Activated T-helper 2 cell treated with anti-CD3 and anti-CD28 coated beads, Interferon-gamma antibody, Interleukin-2, Interleukin-4, amounts not matched to agents 10 μg/mL and 5 μg/mL and 100 μg/mL, durations not matched to agents 14 hours and 24 hours and 36 hours (primary cell): ENCODE measurements at places on chromosomes 3 and 15. TPM values are rescaled to one million over a fixed set of nuclear protein-coding genes. Genes with fewer than 3 reads are reported as not detected.

The CHL1 gene
- not detected in 2 replicates for total RNA-seq

The EFCC1 gene
- 0.11 and 0.32 TPM in 2 replicates for total RNA-seq

The KY gene
- total RNA-seq, result not detected in 2 replicates

DNA sequence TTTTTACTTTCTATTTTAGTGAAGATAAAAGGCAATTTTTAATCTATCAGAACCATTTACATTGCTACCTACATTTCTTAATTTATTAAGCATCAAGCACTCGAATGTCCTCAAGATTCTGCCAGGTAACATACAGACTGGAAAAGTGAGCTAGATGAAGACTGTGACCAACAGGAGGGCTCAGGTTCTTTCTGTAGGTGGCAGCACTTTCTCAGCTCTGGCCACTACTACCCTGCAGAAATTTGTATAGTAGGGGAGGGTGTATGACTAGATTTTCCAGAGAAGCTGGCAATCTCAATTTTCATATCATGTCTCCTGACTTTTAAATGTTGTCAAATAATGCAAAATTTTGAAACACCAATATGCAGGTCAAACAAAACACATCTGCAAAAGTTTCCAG, 165.0 kb upstream of the SUCLG2 start:
- no peaks in the 10 kb centered on the region for H3K4me1 ChIP-seq
- DNase-seq, result no peak
- no peaks in the 10 kb centered on the region for H3K36me3 ChIP-seq
- H3K27ac ChIP-seq, result no peak overlapping the region

DNA sequence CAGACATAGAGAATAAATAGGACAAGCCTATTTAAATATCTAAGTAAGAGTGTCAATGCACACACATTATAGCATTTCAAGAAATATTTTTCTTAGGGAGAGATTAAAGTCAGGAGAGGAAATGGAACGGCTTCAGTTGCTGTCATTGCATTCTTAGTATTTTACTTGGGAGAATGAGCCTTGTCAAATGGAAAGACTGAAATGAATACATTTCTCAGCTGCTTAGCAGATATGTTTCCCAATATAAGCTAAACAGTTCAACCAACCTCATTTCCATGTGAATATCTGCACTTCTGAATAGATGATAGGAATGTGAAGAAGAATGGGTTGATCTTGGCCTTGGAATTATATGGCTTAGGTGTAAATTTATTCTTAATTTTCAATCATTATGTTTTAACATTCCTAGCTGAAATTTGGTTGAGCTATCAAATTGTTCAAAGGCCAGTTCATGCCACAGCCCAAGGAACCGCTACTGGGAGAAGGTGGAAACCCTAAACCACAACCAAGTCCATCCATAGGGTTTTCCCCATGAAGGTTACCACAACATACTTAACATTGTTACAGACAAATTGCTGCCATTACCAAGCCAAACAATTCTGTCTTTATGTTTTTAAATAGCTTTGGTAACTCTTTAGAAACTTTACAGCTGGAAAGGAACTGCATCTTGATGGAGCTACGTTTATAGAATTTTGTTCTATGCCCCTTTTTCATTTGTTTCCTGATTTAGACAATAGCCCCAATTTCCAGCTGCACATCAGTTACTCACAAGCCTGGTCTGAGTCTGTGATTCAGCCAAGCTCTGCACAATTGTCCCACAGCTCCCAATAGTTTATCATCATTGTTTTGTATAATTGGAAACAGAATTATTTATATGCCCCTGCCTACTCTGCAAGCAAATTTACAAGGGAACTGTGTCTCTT, 459.6 kb downstream of the MECOM start:
- H3K27ac ChIP-seq, result no peak overlapping the region
- H3K27me3 ChIP-seq, result no peaks in the 10 kb centered on the region
- no peak for DNase-seq
- no peaks in the 10 kb centered on the region for H3K4me1 ChIP-seq
- H3K4me3 ChIP-seq, result no peak overlapping the region
